Femur (tissue), 1 donor: ENCODE measurements at places on chromosomes 12 and 14.

- DNase-seq: no peak
Observed at GRCh38 chr14:104871145-104871655, 6.1 kb downstream of the CEP170B start.

DNA sequence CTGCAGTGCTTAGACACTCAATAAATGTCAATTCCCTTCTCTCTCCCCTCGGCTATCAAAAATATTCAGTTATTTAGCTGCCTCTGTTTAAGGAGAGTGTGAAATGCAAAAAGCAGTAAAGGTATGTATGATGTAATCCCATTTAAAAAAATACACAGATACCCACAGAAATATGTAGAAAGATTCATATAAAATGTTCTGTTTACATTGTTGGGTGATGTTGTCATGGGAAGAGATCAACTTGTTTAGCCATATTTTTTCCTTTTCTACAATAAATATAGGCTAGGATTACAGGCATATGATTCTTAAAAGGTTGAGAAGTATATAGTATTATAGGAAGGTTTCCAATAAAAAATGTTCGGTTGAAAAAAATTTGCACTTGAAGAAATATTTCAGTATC is 7.8 kb downstream of the PPP2R3C start:
- DNase-seq: no peak

GRCh38 chr12:131803961-131804521 is 24.2 kb upstream of the MMP17 start:
- no peak for DNase-seq

DNA sequence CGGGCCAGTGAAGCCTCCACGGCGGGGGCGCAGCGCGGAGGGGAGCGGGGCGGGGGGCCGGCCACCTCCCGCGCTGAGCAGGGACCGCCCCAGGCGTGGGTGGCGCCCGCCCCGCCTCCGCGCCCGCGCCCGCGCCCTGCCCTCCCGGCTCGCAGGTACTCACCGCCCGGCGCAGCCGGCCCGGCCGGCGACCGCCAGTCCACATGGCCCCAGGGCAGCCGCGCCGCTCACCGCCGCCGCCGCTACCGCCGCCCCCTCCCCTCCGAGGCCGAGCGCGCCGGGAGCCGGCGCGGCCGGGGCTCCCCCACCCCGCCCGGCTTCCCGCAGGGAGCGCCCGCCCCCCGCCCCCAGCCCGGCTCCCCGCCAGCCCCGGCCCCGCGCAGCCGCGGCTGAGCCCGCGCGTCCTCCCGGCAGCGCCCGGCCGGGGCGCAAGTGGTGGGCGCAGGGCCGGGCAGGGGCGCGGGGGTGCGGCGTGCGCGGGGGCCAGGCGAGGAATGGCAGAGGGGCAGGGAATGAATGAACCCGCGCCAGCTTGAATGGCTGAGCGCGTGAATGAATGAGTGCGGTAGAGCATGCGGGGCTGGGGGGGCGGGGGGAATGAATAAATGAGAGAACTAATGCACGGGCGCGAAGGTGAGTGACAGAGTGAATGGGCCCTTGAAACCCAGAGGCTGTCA is at the start of gene BEGAIN:
BEGAIN (minus strand) TSS at position 332 of the 677 bp plus-strand sequence; CDS start at position 205, 127 bp downstream.
- DNase-seq: peak; percentile 38

DNA sequence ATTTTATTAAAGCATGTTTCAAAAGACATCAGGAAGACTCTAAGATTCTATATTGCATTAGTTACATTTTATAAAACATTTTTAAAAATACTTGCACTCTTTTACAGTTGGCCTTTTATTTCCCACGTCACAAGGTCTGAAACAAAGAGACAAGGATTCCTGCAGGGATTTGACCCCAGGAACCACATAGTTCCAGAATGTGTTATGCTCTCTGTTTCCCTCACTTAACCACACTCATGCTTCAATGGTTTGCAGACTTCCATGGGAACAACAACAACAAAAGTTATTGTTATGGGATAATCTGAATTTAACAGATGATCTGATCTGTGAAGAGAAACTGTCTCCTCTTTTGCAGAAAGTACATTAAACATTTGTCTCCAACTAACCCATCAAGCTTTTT is 104.3 kb upstream of the PPFIA2 start:
- no peak for DNase-seq

- no peak for DNase-seq
Observed at GRCh38 chr14:43754838-43755237, 752.2 kb downstream of the FSCB start.
